ENCODE measurements at places on chromosomes 3 and 15.

GRCh38 chr3:61928039-61928438 lies 366.7 kb downstream of the PTPRG start:
- H3K36me3 ChIP-seq: no peaks in the 10 kb centered on the region
- H3K4me1 ChIP-seq: peaks cover 11% of the 10 kb centered on the region
- peak overlapping the region; percentile 88 for H3K27ac ChIP-seq
- no peak overlapping the region for H3K4me3 ChIP-seq
- no peak for DNase-seq
- H3K27me3 ChIP-seq: no peaks in the 10 kb centered on the region

- DNase-seq: no peak
- no peak overlapping the region for H3K4me3 ChIP-seq
- no peaks in the 10 kb centered on the region for H3K27me3 ChIP-seq
- no peak overlapping the region for H3K27ac ChIP-seq
- H3K4me1 ChIP-seq: no peaks in the 10 kb centered on the region
Observed at GRCh38 chr3:153495422-153495821, 333.4 kb downstream of the RAP2B start.

DNA sequence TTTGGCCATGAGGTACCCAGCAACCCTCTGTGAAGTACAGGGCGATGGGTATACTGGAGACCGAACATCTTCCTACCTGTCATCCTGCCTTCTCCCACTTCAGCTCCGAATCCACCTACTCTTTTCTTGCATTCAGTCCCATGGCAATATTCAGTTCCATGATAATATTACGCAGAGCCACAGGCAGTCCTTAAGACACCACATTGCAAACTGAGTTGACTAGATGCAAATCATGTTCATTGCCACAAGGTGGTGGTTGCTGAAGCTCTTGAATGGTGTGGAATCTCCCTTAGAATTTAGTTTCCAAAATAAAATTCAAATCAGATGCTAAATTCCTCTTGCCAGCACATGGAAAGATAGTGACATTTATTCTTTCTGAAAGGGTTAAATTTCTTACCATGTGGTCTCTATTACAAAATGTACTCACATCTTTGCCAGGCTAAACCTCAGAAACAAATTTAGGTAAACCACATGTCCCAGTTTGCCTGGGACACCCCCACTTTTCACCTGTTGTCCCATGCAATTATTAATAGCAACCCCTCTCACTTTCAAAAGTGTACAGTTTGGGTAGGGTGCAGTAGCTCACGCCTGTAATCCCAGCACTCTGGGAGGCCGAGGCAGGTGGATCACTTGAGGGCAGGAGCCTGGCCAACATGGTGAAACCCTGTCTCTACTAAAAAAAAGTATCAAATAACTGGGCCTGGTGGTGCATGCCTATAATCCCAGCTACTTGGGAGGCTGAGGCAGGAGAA lies 1.7 kb upstream of the NME9 start:
- H3K36me3 ChIP-seq: no peaks in the 10 kb centered on the region
- DNase-seq: no peak
- H3K27ac ChIP-seq: no peak overlapping the region
- no peaks in the 10 kb centered on the region for H3K27me3 ChIP-seq

GRCh38 chr3:101381809-101382208 lies 61.4 kb upstream of the IMPG2 start:
- no peaks in the 10 kb centered on the region for H3K27me3 ChIP-seq
- no peak for DNase-seq
- H3K36me3 ChIP-seq: no peaks in the 10 kb centered on the region

DNA sequence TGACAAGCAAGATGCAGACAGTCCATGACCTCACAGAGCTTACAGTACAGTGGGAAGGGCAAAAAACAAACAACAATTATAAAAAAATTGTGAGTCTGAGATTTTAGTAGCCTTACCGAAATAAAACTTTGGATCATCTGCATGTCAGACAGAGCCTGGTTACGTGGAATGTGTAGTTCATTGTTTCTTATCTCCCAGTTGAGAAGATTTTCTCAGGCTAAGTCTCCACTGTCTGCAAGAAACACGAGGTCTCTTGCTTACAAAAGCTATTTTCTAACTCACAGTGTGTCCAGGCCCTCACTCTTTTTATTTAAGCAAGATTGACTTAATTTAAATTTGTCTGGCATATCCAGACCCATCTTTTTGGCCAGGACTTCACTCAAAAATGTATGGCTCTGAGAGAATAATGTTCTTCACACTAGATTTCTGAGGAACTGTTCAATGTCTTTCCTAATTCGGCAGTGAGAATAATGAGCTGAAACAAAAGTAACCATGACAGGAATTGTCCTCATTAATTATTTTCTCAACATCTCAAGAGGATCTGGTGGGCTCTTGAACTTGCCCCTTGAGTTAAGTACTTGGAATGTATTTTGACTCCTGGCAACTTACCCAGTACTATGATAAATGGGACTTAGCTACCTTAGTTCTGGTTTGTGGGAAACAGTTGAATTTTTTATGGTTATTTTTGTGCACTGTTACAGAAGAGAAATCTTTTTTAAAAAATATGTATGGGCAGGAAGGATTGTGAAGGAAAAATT lies 265.1 kb upstream of the COL8A1 start:
- DNase-seq: no peak
- no peak overlapping the region for H3K27ac ChIP-seq
- H3K4me1 ChIP-seq: no peaks in the 10 kb centered on the region
- no peaks in the 10 kb centered on the region for H3K27me3 ChIP-seq
- no peaks in the 10 kb centered on the region for H3K36me3 ChIP-seq
- H3K4me3 ChIP-seq: no peak overlapping the region

GRCh38 chr15:33370623-33371020 lies 59.9 kb downstream of the RYR3 start:
- H3K27ac ChIP-seq: no peak overlapping the region
- DNase-seq: no peak
- H3K4me1 ChIP-seq: no peaks in the 10 kb centered on the region
- H3K36me3 ChIP-seq: peaks cover 2% of the 10 kb centered on the region
- no peak overlapping the region for H3K4me3 ChIP-seq
- H3K27me3 ChIP-seq: no peaks in the 10 kb centered on the region
